Stimulated activated CD4-positive, alpha-beta T cell treated with anti-CD3 and anti-CD28 coated beads, Interleukin-1b, Interleukin-23, amount 100 ng/mL, for 1 hour (primary cell): ENCODE measurements at places on chromosomes 4 and X.

GRCh38 chrX:139078761-139079280 is 367.3 kb upstream of the FGF13 start:
- no peak for DNase-seq

- DNase-seq: no peak
These were observed 26.3 kb upstream of the UBA6 start for GRCh38 chr4:67727124-67727850.

DNA sequence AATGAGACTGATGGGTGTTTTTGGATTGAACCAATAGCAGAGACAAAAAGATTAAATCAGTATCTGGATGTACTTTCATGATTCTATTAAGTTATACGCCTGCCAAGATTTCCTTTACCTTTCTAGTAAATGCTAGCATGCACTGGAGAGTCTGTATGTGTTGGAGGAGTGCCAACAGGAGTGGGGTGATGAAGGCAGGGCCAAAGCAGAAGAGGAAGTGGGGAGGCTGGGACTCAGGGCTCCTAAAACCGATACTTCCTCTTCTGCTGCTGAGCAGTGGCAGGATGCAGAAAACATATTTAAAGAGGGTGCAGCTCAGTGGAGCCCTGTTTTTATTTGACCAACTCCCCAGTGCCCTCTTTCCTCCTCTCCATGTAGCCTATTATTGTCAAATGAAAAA is 5.6 kb downstream of the CYSLTR1 start:
- DNase-seq: no peak

DNA sequence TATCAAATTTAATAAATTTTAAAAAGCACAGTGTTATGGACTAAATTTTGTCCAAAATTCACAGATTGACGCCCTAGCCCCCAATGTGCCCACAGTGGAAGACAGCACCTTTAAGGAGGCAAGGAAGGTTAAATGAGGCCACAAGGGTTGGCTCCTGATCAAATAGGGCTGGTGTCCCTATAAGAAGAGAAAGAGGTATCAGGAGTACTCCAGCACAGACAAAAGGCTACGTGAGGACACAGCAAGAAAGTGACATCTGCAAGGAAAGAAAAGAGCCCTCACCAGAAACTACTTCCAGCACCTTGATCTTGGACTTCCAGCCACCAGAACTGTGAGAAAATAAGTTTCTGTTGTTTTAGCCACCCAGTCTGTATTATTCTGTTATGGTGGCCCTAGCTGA is 48.8 kb downstream of the FAM13A start:
- no peak for DNase-seq

DNA sequence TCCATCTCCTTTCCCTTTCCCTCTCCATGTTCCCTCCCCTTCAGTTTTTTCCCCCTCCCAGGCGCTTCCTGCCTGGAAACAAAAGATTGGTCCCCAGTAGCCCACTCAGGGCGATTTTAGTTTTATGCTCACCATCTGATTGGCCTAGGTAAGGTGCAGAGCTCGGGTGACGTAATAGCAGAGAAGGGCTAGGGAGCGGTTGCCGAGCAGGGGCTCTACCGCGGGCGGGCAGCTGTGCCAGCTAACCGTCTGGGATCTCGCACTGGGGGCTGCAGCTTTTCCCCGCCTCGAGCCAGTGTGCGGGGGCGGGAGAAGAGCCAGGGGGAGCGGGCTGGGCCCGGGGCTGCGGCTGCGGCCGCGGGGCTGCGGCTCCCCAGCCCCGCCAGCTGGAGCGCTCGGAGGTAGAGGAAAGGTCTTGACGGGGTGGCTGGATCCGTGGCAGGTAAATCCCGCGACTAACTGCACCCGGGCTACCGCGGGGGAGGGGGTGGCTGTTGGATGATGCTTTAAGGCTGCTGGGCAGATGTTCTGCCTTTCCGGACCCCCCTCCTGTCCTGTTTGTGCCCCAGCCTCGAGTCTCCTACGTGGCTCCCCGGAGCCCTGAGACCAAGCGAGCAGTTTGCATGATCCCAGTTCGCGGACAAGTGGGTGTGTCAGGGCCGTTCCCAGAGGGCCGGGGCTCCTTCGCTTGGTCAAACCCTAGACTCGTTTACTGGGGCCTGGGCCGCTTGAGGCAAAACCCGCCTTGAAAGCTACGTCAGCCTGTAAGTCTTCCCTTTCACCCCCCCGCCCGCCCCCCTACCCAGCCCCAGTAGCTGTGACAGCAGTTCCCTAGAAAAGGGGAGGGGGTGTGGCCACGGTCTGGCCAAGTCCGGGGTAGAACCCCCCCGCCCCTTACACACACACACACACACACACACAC is at the start of gene PAK3:
Gene PAK3, plus strand, starts transcription at position 218 of the 922 bp plus-strand sequence. CDS start 26,913 bp downstream, outside the sequence.
- no peak for DNase-seq

- DNase-seq: no peak
These were observed 393.8 kb upstream of the FSTL5 start for GRCh38 chr4:162557516-162558106.

DNA sequence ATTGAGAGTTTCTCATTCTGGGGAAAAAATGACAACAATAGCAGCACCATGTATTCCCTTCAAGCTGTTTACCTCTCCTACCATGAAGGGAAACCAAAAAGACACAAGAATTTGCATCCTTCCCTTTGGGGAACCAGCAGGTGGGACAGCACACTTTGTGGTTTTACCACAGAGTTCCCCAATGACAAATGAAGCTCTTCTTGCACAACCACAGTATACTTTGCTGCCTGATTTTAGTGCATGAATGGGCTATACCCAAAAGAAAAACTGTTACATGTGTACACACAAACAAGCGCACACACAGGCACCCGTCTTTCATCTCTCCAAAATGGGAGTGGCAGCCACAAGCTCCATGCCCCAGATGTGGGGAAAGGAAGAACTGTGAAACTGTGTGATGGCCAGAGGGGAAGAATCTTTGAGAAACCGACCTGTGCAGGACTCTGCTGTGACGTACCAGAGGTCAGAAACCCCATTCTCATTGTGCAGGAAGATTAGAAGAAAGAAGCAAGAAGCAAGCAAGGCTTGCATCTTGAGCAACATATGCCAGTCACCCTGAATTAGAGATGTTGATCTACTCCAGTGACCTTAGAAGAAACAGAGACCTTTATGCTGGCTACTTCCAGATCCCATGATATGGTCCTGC is 2.7 kb upstream of the MAML3 start:
- DNase-seq: no peak
